ENCODE measurements at places on chromosomes 12 and 14.
A peak's percentile ranks its signal among the peaks of the same experiment; 100 is the strongest.

DNA sequence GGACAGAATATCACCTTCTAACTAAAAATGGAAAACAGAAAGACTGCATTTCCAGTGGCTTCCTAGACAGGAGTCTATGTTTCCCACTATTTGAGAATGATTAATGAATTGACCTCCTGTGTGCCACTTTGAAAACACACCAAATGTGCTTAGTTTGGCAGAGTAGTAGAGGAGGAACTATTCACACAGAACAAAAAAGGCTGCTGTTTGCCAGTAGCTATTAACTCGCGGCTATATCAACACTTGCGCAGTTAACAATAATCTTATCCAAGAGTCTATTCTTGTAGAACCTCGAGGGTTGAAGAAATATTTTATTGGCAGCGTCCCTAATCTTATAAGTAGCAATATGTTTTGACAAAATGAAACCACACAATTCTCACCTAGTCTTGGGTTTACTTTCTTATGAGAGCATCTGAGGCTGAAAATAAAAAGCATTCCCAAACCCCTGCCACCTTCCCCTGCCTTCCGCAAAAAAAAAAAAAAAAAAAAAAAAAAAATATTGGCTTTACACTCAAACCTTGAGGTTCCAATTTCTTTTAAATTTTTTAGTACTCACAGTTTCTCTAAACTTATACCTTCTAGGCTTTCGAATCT lies 127.3 kb upstream of the FLRT2 start:
- DNase-seq, result no peak

GRCh38 chr14:50344116-50344775 lies 32.1 kb downstream of the DMAC2L start:
- DNase-seq, result no peak

GRCh38 chr12:58465418-58465817 lies 454.9 kb downstream of the LRIG3 start:
- no peak for DNase-seq

GRCh38 chr14:70779667-70780066 lies 29.6 kb downstream of the MAP3K9 start:
- no peak for DNase-seq

- DNase-seq, result no peak
These were observed at the start of gene EEF1AKMT3 for GRCh38 chr12:57772429-57773322. Gene EEF1AKMT3, plus strand, starts transcription at chr12:57772614. Its CDS starts 111 bp downstream, at chr12:57772725.

DNA sequence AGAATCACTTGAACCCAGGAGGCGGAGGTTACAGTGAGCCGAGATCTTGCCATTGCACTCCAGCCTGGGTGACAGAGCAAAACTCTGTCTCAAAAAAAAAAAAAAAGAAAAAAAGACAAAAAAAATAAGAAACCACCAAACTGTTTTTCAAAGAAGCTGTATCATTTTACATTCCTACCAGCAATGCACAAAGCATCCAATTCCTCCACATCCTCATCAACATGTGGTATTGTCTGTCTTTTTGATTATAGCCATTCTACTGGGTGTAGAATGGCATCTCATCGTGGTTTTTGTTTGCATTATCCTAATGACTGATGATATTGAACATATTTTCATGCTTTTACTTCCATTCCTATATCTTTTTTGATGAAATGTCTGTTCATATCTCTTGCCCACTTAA lies 36.2 kb upstream of the GNG2 start:
- DNase-seq, result no peak

DNA sequence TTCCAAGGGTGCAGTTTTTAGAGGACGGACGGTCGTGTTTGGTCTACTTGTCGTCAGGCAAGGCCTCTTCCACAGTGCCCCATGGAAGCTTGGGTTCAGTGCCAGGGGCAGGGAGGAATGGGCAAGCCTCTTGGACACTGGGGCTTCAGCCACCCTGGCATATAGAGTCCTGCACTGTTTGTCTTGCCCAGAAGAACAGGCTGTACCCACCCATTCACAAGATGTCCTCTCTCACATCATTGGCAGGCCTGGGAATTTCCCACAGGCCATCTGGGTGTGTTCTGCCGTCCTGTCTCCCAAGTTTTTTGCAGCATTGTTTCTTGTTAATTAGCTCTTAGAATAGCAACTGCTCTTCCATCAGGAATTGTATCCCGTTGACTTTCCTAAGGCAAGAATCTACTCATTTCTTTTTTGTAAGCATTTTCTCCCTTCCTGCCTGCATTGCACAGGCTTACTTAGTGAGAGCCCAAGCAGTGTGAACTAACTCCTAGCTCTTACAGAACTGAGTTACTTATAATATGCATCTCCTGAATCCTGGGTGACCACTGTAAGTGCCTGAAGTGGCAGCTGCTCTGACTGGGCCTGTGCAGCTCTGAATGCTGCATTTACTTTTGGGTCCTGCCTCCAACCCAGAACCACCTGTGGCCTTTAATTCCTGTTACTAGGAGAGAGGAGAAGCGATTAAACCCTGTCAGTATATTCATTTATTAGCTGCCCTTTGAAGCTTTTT lies 149.4 kb upstream of the HIF1A start:
- DNase-seq, result no peak

DNA sequence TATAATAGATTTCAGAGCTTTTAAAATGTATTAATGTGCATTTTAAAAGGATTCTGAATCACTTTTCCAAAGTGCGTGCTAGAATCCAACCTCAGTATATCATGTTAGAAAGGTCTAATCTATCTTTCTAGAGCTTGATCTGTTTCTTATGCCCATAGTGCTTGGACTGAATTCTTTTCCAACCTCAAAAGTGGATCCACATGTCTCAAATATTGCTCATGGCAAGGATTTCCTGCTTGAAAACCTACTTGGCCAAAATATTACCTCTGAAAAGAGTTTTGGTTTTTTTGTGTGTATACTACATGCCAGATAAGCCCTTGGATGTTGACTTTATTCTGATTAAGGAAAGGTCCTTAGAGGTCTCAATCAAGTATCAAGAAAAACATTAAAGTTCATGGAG lies 16.9 kb upstream of the SLC6A15 start:
- no peak for DNase-seq

DNA sequence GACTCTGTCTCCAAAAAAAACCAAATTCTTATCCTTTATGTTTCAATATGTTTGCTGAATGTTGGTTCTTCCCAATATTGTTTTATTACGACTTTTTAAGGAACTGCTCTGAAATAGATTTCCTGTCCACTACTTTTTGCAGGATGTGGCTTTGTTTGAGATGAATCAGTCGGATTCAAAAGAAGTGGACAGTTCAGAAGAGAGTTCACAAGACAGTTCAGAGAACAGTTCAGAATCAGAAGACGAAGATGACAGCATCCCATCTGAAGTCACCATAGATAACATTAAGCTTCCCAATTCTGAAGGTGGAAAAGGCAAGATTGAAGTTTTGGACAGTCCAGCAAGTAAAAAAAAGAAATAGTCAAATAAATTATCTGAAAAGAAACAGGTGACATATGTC lies 8.2 kb downstream of the NOPCHAP1 start:
- DNase-seq, result no peak

DNA sequence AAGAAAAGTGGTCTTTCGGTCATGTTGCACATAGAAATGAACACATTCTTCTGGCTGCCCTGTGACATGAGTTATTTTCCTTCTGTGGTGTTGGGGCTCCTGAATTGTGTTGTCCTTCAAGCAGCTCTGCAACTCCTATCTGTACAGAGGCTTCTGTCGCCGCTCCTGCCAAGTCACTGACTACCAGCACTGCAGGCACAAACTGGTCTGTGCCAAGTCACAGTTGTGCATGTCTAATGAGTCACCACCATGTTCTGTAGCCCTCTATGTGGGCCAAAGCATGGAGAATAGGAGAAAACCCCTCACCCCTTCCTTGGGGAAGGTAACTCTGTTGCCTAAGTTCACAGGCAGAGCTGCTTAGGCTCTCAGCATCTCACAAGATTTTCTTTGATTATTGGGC lies 283.3 kb downstream of the RPL10L start:
- no peak for DNase-seq

GRCh38 chr12:75103822-75104221 lies 105.8 kb downstream of the KCNC2 start:
- DNase-seq, result no peak

- DNase-seq, result no peak
These were observed 49.1 kb upstream of the CAND1 start for GRCh38 chr12:67220065-67220464.

GRCh38 chr14:53042480-53042879 lies 91.6 kb upstream of the FERMT2 start:
- no peak for DNase-seq

DNA sequence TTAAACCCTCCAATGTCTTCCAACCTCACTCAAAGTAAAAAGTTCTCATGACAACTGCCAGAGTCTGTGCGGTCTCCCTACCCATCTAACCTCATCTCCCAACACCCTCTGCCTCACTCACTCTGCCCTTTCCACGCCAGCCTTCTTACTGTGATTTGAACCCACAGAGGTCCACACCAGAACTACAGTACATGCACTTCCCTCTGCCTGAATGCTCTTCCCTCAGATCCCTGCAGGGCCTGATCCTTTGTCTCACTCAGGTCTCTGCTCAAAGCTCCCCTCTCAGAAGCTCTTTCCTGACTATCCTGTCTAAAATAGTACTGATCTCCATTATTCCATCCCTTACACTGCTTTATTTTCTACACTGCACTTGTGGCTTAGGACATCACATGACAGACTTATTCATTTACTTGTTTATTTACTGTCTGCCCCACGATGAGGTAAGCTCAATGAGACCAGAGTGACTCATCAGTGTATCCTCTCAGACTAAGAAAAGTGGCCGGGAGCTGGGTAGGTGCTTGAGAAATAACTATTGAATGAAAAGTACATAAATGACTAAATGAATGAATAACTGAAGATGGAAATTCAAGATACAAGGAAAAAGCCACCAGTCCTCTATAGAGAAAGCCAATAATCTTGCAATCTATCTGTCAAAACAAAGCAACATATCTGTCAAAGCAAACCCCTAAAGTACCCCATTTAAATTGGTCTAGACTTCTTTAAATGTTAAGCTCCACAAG lies 17.1 kb downstream of the POMT2 start:
- DNase-seq, result no peak

DNA sequence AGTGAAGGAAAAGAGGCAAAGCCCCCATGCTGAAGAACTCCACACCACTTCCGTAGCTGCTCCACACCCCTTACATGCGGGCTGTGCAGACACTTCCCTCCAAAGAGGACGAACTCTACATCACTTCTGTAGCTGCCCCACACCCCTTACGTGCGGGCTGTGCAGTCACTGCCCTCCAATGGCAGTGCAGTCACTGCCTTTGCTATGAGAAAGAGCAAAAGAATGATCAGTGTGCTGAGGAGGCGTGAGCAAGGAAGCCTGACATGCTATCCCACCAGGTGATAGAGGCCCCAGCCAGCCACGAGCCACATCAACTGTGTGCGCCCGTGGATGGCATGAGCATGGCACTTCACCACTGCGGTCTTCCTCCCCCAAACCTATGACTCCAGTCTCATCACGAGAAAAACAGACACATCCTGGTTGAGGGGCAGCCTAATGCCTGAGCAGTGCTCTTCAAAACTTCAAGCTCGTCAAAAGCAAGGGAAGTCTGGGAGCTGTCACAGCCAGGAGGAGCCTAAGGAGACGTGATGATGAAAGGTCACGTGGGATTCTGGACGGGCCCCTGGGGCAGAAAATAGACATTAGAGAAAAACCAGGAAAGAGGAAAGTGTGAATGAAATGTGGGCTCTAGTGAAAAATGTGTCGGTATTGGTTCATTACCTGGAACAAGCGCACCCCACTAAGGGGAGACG lies 60.8 kb upstream of the C14orf180 start:
- DNase-seq, result no peak

- DNase-seq, result no peak
These were observed 162.8 kb downstream of the SNAPC1 start for GRCh38 chr14:61925043-61925442.

GRCh38 chr14:24052656-24053547 lies 1.1 kb downstream of the CARMIL3 start:
- DNase-seq, result peak; percentile 46

DNA sequence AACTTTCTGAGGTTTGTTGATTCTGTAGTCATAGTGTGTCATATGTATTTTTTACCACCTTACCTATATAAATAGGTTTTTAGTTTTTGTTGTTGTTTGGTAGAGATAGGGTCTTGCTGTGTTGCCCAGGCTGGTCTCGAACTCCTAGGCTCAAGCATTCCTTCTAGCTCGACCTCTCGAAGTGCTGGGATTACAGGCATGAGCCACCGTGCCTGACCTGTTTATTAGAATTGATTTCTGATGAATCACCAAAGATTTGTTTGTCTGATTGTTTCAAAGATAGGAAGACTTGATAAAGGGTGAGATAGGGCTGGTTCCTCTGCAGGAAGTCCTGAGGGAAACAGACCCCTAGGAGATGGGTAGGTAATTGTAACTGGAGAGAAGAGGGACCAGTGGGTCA lies 481.6 kb downstream of the PCNX1 start:
- DNase-seq, result no peak

DNA sequence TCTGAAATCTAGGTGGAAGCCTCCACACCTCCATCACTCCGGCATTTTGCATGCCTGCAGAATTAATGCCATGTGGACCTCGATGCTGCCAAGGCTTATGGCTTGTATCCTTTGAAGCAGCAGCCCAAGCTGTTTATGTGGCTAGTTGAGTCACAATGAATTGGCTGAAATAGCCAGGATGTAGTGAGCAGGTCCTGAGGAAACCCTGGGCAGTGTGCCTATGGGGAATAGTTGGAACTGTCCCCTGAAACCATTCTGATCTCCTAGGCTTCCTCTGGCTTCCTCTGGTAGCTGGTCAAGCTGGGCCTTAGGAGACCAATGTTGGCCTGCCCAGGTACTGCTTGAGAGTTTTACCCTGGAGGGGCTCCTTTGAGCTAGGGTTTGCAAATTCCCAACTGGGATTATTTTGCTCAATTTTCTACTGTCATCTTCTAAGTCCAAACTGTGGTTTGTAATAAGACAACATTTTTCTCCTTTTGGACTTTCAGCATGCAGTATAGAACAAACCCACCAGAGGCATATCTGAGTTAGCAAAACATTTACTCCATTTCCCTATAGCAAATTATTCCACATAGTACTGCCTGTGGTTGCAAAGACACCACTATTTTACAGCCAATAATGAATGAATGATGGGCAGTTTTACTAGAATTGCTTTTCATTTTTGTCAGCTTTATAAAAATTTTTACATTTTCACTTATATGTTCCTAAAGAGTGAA lies 85.1 kb upstream of the AMIGO2 start:
- DNase-seq, result no peak

DNA sequence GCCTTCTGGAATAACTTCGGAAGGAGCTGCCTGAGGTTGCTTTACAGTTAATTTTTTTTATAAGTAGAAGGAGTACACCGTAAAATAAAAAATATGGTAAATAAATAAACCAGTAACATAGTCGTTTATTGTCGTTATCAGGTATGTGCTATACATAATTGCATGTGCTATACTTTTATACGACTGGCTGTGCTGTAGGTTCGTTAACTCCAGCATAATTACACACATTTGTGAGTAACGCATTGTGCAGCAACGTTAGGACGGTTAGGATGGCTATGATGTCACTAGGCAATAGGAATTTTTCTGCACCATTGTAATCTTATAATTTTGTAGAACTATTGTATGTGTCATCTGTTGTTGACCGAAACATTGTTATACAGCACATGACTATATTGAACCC lies 8.5 kb downstream of the EXD2 start:
- no peak for DNase-seq

- no peak for DNase-seq
These were observed 149.2 kb upstream of the BTG1 start for GRCh38 chr12:92294676-92295440.

GRCh38 chr12:2029851-2030250 lies 22.9 kb upstream of the CACNA1C start:
- DNase-seq, result no peak
